IPS DF 19.7 (cell line): ENCODE measurements at places on chromosomes 5 and 9.

- no peak for DNase-seq
Observed at GRCh38 chr5:61894046-61894445, 412.0 kb upstream of the KIF2A start.

DNA sequence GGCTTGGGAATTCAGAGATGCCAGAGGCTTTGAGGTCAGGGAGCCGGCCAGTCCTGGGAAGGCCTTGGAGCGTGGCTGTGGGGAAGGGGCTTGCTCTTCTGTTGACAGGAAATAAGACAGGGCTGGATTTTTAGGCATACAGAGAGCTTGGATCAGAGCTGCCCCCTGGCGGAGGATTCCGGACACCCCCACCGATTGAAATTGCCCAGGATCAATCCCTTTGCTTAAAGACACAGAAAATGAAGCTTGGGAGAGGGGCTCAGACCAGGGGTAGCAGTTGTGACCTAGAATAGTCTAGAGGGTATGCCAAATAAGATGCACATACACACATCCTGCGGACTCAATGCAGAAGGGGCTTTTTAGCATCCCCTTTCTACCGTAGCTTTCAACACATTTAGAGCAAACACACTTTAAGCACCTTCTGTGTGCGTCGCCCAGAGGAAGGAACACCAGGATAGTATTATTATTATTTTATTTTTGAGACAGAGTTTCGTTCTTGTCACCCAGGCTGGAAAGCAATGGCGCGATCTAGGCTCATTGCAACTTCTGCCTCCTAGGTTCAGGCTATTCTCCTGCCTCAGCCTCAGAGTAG, 1.7 kb upstream of the NTMT1 start:
- no peak for DNase-seq

DNA sequence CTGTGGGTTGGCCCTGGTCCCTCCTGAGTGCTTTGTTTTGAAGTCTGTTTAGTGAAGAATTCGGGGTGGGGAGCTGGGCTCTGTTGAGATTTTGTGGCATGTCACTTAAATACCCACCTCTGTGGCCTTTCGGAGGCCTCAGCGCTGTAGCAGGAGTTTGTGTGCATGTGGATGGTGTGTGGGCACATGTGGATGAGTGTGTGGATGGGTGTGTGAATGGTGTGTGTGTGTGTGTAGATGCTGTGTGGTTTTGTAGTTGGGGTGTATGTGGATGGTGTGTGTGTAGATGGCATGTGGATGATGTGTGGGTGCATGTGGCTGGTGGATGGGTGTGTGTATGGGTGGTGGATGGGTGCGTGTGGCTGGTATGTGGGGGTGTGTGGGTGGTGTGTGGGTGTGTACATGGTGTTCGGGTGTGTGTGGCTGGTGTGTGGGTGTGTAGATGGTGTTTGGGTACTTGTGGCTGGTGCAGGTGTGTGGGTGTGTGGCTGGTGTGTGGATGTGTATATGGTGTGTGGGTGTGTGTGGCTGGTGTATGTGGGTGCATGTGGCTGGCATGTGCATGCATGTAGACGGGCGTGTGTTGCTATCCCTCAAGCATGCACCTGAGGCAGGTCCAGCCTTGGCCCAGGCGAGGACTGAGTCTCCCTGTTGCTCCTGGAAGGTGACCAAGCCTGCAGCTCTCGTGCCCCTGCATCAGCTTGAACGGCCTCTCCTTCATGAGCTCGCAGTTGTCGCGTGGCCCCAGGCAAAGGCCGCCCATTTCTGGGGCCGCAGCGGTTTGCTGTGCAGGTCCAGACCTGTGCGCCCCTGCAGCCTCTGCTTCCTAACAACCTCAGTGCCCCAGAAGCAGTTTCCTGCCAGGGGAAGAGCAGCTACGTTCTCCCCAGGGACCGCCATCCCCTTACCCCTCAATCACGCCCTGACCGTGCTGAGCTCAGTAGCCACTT, 54.0 kb upstream of the FCN2 start:
- no peak for DNase-seq

DNA sequence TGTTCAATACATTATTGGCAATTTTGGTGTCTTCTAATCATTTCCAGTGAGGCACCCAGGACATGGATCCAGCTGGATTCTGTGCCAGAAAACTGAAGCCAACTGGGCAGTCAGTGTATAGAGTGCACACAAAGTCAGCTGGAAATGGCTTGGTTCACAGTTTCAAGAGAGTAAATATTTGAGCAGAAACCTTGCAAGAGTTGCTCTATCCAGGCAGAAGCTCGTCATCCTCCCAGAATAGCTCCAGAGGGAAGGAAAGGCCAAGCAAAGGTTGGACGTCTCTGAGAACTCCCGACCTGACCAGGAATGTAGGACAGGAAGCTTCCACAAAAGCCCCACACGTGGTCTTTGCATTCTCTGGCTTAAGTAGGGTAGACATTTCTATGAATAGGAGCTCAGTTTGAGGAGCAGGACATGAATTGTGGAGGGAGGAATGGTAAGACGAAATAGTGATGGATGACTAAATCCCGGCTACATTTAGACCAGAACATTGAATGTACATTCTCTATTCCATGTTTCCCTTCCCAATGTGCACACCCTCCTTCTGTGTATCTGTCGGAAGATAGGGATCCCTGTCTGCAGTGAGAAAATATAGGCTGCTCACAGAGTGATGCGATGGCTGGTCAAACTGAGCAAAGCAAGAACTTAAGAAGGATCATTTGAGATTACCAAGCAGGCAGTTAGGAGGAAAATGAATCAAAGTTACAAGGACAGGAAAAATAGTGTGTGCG, 72.7 kb upstream of the FCN2 start:
- DNase-seq, result no peak

- no peak for DNase-seq
Observed at GRCh38 chr5:166952048-166952447, 1339.4 kb upstream of the WWC1 start.

GRCh38 chr5:121572061-121572460, 279.6 kb upstream of the FTMT start:
- no peak for DNase-seq

- no peak for DNase-seq
Observed at GRCh38 chr5:163544836-163545235, 39.4 kb downstream of the MAT2B start.

GRCh38 chr5:106673941-106674340, 996.8 kb downstream of the EFNA5 start:
- no peak for DNase-seq
